Choroid plexus epithelial cell (primary cell): ENCODE measurements at places on chromosomes 4 and X.

DNA sequence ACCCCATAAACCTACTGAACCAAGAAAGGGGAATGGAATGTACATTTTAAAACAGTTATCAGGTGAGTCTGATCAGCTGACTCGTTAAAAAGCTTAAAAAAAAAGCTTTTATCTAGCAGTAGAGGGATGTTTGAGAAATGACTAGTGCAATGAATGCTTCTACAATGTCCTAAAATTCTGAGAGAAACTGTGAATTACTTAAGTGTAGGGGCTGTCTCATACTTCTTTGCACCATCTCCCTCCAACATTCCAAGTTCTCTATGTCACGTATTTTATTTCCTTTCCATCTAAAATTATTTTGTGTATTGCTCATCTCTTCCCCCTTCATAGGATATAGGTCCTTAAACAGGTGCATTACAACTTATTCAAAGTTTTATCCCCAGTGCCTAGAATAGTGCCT lies 11.9 kb upstream of the AREG start:
- peak; percentile 76 for DNase-seq

- DNase-seq: peak; percentile 56
Measured at GRCh38 chr4:77538574-77539157, 67.0 kb upstream of the CXCL13 start.

- peak; percentile 63 for DNase-seq
Measured at GRCh38 chrX:130726661-130727060, 176.3 kb downstream of the ENOX2 start.

GRCh38 chrX:129600981-129601424 lies 53.8 kb downstream of the APLN start:
- DNase-seq: peak; percentile 41

DNA sequence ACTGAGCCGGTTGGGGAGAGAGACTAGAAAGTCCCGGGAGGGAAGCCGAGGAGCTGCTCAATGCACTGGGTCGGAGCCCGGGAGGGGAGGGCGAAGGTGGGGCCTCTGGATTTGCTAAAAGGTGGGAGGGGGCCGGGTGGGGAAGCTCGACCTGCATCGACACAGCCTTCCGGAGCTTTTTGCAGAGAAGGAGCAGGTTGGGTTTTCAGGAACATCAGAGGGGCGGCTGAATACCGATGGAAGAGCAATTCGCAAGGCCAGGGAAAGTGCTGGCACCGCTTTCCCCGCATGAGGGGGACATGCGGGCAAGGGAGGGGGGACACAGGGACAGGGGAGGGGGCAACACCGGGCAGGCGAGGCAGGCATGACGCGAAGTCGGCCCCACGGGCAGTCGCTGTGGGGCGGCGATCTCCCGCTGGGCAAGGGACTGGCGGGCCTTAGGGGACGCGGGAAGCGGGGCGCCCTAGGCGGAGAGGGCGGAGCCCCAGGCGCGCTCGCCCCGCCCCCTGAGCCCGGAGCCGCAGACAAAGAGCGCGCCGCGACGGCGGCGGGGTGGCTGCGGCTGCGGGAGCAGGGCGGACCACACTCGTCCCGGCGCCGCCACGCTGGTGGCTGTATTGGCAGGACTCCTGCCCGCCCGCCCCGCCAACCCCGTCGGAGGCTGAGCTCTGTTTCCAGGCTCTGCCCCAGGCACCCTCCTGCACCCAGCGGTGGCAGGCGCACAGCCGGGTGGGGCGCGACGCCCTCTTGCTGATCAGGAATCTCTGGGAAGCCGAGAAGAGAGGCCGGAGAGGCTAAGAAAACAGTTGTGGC lies 11.6 kb downstream of the PDZD4 start:
- no peak for DNase-seq

DNA sequence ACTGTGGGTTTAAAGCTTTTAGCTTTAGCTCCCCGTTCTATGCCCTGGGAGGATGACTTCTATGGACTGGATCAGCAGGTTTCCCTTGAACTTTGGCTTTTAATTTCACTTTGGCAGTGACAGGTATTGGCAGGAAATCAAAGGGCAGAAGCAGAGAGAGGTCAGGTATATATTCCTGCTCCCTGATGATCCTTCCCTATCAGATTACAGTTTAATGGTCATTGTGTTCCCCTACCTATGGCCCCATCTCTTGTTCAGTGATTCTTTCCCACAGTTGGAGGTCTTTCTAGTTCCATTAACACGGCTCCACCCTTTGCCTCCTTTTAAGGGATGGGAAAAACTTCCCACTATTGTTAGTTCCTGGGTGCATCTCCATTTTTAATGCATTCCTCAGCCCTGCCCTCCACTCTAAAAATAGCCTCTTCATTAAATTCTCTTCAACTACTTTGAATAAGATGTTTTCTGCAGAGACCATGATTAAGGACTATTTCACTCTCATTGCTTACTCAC lies 107.8 kb upstream of the TMEM47 start:
- DNase-seq: no peak

- DNase-seq: no peak
Measured at GRCh38 chr4:3269105-3269927, 20.4 kb downstream of the MSANTD1 start.

GRCh38 chr4:186159613-186160012 lies 31.8 kb upstream of the CYP4V2 start:
- no peak for DNase-seq

DNA sequence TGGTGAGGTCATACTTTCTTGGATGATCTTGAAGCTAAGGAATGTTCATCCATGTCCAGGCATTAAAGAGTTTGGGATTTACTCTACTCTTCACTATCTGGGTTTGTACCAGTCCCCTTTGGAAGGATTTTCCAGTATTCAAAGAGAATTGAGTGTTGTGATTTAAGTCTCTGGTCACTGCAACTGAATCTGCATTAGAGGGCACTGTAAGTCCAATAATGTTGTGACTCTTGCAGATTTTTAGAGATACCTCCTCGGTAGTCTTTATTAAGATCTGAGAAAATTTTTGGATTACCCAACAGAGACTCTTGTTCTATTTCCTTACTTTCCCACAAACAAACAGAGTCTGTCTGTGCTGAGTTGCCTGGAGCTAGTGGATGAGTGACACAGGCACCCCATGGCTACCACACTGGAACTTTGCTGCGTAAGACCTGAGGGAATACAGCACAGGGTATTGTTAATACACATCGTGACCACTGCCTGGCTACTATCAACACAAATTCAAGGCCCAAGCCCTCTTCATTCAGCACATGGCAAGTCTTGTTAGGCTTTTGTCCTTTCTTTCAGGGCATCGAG lies 357.1 kb upstream of the KLHL4 start:
- no peak for DNase-seq

DNA sequence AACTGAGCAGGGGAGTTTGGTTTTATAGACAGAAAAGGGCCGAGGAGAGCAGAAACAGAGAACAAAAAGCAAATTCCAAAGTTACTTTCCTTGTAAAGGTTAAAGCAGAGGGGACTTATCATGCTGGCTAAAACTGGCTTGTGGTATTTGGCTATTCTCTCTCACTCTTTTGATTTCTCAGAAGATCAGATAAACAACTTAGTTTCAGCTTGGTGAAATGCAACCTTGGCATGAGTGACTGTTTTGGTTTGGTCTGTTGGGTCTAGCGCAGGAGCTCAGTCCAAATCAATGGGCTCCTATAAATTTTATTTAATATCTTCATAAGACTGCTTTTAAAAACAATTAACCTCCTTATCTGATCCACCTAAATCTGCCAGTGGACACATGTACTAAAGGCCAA lies 47.3 kb upstream of the KIAA1210 start:
- DNase-seq: no peak

DNA sequence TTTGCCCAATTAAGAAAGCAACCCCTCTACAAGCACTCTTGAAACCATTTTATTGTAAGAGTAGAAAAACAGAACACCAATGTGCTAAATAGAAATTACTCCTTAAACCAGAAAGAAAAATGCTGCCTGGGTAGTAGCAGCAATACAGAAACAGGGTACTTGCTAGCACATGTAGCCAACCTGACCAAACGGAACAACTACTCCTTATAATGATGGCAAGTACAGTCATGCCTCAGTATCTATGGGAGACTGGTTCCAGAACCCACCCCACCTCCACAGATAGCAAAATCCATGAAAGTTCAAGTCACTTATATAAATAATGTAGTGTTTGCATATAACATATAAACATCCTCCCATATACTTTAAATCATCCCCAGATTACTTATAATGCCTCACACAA lies 168.8 kb downstream of the ATRX start:
- no peak for DNase-seq

DNA sequence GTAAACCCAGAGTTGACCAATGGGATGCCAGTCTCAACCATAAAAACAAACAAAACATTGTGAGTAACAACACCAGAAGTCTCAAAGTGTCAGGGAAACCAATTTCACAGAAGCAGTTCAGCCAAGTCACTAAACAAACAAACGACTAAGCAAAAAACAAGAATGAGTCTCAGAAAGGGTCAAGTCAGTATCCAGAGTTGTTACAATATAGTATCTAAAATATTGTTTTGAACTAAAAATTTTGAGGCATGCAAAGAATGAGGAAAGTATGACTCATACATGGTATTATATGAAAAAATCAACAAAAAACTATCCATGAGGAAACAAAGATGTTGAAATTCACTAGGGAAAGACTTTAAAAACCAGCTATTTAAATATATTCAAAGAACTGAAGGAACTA lies 70.6 kb downstream of the AR start:
- peak; percentile 67 for DNase-seq

DNA sequence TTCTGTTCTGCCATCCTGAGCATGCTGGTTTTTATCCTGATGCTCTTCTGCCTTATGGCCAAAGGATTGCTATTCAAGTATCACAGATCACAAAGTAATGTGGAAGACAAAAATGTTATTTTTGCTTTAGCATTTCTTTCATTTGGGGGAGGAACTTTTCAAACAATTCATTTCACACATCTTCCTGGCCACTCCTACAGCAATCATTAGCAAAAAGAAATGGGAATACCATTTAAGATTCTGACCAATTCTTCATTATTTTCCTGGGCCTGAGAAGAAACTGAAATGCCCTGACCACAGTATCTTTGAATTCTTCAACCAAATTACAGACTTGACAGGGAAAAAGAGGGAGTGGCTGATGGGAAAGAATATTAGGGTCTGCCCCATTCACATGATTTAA lies 38.0 kb upstream of the GRID2 start:
- DNase-seq: no peak

GRCh38 chrX:67720344-67720743 lies 176.5 kb downstream of the AR start:
- peak; percentile 36 for DNase-seq

- no peak for DNase-seq
Measured at GRCh38 chr4:183399126-183399522, 45.3 kb upstream of the CDKN2AIP start.

- no peak for DNase-seq
Measured at GRCh38 chrX:22234380-22234779, 38.3 kb upstream of the CBLL2 start.

- peak; percentile 68 for DNase-seq
Measured at GRCh38 chr4:74394476-74395136, 29.7 kb downstream of the EREG start.

GRCh38 chr4:72567821-72568675 lies 973 bp downstream of the ADAMTS3 start:
- DNase-seq: peak; percentile 93

- no peak for DNase-seq
Measured at GRCh38 chrX:2903366-2903765, 25.8 kb downstream of the ARSD start.

GRCh38 chrX:52217494-52218160 lies 32.9 kb downstream of the MAGED4 start:
- DNase-seq: no peak

DNA sequence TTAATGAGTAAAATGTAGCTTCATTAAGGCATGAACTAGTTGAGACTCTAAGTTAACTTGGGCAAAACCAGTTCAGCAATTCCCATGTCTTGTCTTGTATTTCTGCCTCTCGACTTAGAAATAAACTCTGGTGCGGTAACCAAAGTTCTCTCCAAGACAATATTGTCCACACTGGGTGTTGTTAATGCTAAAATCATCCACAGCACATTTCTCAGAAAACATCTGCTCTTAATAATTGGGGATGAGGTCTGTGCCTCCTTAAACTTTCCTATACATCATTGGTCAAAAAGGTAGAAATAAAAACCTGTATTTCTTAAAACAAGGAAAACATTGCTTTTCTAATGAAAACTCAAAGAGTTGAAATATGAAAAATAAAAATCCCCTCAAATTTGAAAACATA lies 32.9 kb upstream of the MID1 start:
- DNase-seq: no peak

DNA sequence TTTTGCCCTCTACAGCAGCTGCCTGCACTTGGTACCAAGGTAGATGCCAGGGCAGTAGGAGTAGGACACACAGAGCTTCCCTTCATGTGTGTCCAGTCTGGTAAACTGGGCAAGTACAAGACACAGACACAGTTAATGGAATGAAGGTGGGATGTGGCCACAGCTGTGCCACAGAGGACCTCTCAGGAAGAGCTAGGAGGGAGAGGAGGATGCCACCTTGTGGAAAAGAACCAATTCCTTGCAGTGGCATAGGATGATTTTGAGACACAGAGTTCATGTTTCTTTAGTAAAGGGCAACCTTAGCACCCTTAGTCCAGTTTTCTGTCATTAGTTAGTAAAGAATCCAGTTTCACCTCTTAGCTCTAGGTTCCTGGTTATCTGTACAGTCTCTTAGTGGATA lies 36.3 kb upstream of the TBC1D14 start:
- peak; percentile 15 for DNase-seq

DNA sequence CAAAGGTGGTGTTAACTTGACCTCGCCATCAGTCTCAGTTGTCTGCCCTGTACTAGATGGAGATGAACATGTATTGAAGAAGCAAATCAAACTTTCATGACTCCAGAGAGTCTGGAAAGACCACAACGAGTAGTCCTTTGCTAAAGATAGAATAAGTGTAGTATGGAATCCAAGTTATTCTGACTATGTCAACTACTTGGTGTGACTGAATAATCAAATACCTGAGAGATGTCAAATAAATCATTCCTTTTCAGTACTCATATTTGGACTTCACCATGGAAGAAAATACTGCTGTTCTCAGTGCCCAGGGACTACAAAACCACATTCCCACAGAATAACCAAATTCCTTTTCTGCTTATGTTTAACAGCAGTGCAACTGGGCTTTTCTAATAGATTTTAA lies 161.2 kb upstream of the SPRY1 start:
- peak; percentile 54 for DNase-seq

GRCh38 chr4:385934-386707 lies 48.5 kb downstream of the ZNF141 start:
- DNase-seq: no peak

DNA sequence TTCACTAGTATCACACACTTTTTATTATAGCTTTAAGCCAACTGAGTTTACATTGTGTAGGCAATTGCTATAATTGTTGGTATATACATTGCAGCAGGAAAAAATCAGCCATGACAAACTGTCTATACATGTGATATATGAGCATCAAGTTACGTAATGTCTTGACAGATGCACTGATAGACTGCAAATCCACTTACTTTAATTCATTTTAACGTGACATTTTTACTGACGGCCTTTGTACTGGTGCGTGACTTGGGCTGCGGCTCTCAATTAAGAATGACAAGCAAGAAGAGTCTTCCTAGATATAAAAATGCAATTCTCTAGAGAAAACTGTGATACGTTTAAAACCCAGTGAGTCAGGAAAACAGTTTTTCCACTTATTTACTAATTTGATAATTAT lies 143.8 kb downstream of the ACTRT1 start:
- no peak for DNase-seq

GRCh38 chr4:56803471-56803870 lies 18.0 kb downstream of the SPINK2 start:
- peak; percentile 24 for DNase-seq
